ENCODE measurements at places on chromosomes 13 and 19.

DNA sequence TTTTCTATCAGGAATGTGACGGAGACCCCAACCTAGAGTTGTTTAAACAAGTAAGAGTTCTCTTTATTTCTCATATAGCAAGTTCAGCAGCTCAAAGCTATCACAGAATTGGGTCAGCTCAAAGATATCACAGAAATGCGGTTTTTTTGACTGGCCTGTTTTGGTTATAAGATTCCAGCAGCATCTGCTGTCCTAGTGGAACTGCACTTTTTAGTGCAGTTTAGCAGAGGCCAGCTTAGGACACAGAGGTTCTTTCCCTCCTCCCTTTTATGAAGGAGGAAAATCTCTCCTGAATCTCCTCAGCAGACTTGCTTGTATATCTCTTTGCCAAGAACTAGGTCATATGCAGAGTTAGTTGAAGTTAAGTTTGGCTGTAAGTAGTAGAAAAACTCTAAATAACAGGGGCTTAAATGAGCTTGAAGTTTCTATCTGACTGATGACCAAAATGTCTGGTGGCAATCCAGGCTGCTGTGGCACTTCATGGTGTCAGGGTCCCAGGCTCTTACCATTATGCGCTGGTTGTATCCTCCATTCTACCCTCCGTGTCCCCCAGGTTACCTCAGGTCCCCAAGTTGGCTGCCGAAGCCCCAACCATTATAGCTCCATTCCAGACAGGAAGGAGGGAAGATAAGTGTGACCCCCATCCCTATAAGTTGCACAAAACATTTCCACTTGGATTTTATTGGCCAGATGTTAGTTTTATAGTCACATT is 6.6 kb downstream of the PPP2R1A start:
- no peaks in the 10 kb centered on the region for H3K4me1 ChIP-seq
- no peak overlapping the region for H3K4me3 ChIP-seq
- DNase-seq: no peak
- H3K36me3 ChIP-seq: no peaks in the 10 kb centered on the region
- H3K27me3 ChIP-seq: no peaks in the 10 kb centered on the region

- no peak for DNase-seq
- no peaks in the 10 kb centered on the region for H3K4me1 ChIP-seq
- H3K36me3 ChIP-seq: no peaks in the 10 kb centered on the region
Measured at GRCh38 chr19:2394054-2394441, 33.3 kb downstream of the TIMM13 start.

GRCh38 chr13:110877737-110878258 is 37.1 kb downstream of the ANKRD10 start:
- DNase-seq: no peak
- H3K4me3 ChIP-seq: no peak overlapping the region
- H3K4me1 ChIP-seq: peaks cover 4% of the 10 kb centered on the region
- no peak overlapping the region for H3K27ac ChIP-seq

GRCh38 chr13:32068255-32068654 is 36.7 kb downstream of the FRY start:
- DNase-seq: no peak
- H3K4me3 ChIP-seq: no peak overlapping the region
- no peaks in the 10 kb centered on the region for H3K4me1 ChIP-seq
- no peaks in the 10 kb centered on the region for H3K36me3 ChIP-seq

- H3K27ac ChIP-seq: peak overlapping the region; percentile 51
- no peaks in the 10 kb centered on the region for H3K27me3 ChIP-seq
- no peak for DNase-seq
Measured at GRCh38 chr19:9835507-9835949, 410 bp downstream of the PIN1 start.

DNA sequence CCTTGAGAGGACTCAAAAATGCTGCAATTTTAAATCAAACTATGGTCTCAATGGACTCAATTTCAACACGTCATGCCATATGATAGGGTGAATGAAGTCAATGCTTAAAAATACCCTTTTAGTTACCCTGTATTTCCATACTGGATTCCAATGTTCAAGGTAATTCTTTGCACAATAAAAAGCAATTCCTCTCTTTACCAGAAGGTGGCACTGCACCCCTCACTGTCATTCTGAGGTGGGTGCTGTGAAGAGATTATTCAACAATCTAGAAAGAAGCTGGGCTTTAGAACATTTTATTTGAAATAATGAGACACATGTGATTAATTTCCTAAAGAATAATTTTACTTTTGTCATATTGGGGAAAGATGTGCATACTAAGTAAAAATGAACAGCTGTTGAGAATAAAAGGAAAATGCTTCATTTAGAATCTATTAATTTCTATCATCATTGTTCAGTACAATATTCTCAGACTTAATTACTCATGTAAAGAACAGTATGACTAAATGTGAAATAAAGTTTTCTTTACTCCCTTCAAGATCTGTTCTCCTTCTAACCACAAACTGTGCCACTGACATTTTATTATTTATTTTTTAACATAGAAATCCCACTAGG is 789.1 kb downstream of the GPC5 start:
- no peaks in the 10 kb centered on the region for H3K27me3 ChIP-seq
- no peaks in the 10 kb centered on the region for H3K4me1 ChIP-seq

DNA sequence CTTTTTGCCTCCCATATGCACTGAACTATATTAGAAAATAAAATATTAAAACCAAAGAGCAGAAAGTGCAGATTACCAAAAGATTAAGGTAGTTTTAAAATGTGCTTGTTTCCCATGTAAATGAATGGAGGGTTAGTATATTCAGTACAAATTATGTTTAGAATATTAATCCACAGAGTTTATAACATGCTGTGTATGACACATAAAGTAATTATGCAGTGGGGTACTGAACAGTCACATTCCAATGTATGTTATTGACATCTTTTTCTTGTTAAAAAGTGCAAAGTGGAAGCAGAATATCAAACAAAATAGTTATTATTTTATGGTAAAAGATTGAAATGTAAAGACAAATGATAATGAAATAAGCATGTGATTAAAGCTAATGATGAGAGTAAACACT is 79.3 kb downstream of the GPC6 start:
- H3K4me3 ChIP-seq: no peak overlapping the region
- no peaks in the 10 kb centered on the region for H3K4me1 ChIP-seq
- no peak overlapping the region for H3K27ac ChIP-seq
- H3K27me3 ChIP-seq: no peaks in the 10 kb centered on the region

DNA sequence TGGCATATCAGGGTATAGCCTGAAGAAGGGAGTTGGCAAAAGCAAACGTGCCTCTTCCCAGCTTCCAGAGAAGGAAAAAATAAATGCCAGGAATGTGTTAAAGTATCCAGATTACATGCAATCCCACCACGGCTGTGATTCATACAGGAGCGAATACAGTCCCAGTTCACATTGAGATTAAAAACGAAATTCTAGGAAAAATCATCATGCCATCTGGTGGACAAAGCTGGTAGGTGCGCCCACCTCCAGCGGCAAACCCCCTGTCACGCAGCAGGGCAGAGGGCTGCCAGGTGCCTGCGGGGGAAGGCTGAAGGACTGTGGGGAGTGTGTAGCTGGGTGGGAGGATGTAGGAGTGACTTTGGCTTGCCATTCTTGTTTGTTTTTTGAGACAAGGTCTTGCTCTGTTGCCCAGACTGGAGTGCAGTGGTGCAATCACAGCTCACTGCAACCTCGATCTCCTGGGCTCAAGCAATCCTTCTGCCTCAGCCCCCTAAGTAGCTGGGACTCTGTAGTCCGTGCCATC is 6.4 kb upstream of the DMWD start:
- no peaks in the 10 kb centered on the region for H3K36me3 ChIP-seq
- no peak overlapping the region for H3K4me3 ChIP-seq
- H3K27ac ChIP-seq: peak overlapping the region; percentile 51
- H3K27me3 ChIP-seq: no peaks in the 10 kb centered on the region
- H3K4me1 ChIP-seq: no peaks in the 10 kb centered on the region
- peak; percentile 80 for DNase-seq

GRCh38 chr19:48591021-48591420 is 15.5 kb upstream of the SPACA4 start:
- no peaks in the 10 kb centered on the region for H3K36me3 ChIP-seq
- H3K27ac ChIP-seq: no peak overlapping the region
- H3K27me3 ChIP-seq: no peaks in the 10 kb centered on the region
- DNase-seq: no peak

GRCh38 chr13:40096357-40096901 is 441.0 kb downstream of the COG6 start:
- no peak overlapping the region for H3K4me3 ChIP-seq
- no peak for DNase-seq

DNA sequence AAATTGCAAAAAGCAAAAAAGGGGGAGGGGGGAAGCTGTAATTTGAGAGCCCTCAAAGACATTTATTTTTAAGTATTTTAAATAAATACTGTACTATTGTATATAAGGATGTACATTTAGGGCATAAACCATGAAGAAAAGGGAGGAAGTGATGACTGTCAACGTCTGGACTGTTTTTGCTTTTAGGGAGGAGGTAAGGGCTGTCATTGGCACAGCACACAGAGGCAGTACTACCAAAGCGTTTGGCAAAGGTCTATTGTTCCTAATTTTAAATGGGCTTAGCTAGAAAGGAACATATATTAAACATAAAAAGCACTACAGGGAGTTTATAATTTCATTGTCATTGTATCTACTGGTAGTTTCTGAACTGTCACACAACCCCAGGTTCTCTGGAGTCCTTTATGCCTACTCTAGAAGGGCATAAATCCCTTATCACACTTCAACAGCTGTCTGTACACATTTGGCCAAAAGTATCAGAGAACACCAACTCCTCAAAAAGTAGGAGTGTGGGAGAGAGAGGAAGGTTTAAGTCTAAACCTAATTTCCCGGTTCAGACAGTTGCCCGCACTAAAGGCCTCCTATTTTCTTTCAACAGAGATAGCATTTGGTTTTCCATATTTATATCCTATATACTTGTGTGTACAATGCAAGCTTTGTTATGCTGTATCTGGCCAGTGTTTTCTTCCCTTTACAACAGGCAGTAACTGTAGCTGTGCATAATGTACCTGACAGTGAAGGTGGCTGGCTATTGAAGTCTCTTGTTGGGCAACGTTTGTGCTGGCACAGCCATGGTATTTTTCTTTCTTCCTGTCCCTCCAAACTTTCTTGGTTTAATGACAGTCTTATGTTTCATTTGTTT is 406.2 kb downstream of the KLF5 start:
- H3K4me3 ChIP-seq: no peak overlapping the region
- no peaks in the 10 kb centered on the region for H3K36me3 ChIP-seq
- no peaks in the 10 kb centered on the region for H3K27me3 ChIP-seq
- no peak overlapping the region for H3K27ac ChIP-seq
- no peaks in the 10 kb centered on the region for H3K4me1 ChIP-seq
- no peak for DNase-seq

DNA sequence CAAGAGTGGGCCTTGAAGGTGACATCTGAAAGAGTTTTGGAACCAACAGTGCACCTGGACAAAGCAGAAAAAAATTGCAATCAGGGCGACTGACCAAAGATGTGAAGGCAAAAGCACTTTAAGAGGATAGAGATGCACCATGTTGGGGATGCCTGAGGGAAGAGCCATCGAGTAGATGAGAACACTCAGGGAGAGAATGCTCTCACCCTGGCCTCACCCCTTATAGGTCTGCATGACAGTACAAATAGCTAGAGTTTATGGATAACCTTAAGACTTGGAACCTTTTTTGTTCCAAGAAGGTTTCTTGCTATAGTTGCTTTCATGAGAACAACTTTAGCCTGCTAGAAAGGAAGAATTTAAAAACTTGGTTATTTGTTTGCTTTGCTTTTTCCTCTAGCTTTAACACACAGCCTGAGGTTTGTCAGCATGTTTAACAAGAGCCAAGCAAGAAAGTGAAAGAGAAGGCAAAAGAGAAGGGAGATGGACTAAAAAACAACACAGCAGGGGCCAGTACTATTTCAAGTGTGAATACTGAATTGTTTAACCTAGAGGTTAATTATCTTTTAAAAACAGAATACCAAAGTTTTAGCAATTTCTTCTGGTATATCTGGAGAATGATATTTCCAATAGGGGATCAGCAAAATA is 418.9 kb downstream of the DIAPH3 start:
- no peak for DNase-seq
- H3K36me3 ChIP-seq: no peaks in the 10 kb centered on the region

DNA sequence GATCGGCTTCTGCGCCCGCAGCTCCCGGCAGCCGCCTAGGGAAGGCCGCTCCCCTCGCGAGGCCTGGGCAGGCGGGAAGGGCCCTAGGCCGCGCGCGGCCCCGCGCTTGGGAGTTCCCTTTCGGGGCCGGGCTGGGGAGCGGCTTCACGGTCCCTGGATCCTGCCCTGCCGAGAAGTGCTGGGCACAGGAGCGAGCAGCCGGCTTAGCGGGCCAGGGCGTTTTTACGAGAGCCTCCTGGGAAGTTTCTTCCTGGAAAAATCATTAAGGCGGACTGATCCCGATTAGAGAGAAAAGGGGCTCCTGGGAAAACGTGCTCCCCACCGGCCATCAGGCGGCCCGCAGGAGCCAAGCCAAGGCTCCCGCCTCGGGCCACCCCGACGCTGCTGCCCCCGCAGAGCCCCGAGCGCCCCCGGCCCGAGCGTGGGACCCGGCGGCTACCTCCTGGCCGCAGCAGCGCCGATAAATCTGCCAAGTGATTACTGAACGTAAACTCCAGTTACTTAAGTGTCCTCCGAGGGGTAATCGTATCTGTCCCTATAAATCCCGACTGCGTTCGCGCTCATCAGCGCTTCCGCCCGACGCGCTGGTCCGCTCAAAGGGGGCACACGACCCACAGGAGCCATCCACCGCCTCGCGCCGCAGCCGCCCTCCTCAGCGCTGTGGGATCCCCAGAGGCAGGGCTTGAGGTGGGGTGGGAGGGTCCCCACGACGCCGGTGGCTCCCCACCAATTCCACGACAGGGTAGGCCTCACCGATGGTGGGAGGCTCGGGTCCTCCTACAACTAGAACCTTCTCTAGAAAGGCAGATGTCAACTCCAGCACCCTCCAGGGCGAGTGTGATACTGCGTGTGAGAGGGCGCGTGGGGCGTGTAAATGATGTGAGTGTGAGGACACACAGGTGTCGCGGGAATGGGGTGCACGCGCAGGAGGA is 2.8 kb downstream of the ZIC5 start:
- no peak overlapping the region for H3K27ac ChIP-seq

- H3K27ac ChIP-seq: no peak overlapping the region
- no peaks in the 10 kb centered on the region for H3K4me1 ChIP-seq
- no peaks in the 10 kb centered on the region for H3K27me3 ChIP-seq
Measured at GRCh38 chr13:29754473-29754806, 96.0 kb downstream of the UBL3 start.

DNA sequence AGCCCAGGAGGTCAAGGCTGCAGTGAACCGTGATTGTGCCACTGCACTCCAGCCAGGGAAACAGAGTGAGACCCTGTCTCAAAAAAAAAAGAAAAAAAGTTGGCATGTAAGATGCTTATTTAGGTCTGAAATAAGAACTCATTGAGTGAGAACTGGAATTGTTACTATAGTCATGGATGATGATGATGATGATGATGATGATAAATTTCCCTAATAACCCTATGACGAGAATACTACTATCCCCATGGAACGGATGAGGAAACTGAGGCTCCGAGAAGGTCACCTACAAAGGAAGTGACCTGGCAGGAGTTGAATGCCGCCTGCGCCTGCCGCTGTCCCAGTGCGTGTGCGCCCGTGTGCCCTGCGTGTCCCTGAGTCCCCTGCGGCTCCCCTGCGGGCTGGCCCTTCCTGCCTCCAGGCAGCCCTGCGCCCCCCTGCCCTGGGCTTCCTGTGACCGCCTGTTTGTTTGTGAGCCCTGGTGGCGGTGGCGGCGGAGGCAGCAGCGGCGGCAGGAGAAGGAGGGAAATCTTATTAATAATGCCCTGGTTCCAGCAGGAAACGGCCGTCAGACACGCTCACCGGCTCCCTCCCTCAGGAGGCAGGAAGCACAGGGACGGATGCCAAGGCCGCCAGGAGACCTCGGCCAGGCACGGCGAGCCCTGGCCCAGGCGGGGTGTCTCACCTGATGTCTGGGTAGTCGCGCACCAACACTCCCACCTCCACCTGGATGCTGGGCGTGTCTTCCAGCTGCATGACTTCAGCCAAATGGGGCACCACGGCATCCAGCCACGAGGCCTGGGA is 29.6 kb downstream of the EXOC3L2 start:
- peak overlapping the region; percentile 24 for H3K27ac ChIP-seq
- H3K4me3 ChIP-seq: no peak overlapping the region
- peaks cover 8% of the 10 kb centered on the region for H3K27me3 ChIP-seq
